Inflammatory macrophage treated with lipopolysaccharide for 4 hours (primary cell): ENCODE measurements at places on chromosomes 13 and 19.

GRCh38 chr13:80444240-80445015 lies 103.5 kb upstream of the SPRY2 start:
- peak; percentile 92 for DNase-seq

DNA sequence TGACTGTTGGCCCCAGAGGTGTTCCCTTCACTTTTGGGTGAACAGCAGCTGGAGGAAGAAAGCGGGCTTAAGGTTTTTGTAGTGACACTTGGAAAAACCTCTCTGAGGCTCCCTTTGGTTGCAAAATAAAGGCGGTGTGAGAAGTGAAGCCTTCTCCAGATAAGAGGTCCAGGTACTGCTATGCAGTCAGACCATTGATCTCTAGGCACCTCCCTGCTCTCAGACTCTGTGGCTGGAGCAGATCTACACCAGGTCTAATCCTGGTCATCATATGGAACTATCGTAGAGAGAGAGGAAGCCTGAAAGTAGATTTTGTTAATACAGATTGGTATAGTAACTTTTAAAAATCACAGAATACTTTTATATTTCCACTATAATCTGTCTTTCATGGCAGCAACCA lies 47.5 kb downstream of the MBNL2 start:
- DNase-seq = no peak

DNA sequence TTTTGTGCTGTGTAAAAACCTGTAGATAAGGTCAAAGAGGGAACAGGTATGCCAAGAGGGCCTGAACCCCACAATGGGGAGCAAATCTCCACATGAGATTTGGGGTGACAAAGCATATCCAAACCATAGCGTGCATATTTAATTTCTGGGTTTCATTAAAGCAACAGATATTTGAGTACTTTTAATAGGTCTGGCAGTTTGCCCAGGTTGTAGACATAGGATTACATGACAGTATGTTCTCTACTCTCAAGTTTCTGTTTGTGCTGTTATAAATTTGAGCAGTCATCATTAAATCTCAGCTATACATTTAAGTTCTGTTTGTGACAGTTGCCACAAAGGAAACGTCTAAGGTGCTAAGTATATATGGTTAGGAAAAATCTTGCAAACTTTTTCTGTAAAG lies 236.4 kb downstream of the ATP8A2 start:
- no peak for DNase-seq

GRCh38 chr13:31054632-31055031 lies 107.1 kb downstream of the HSPH1 start:
- no peak for DNase-seq

GRCh38 chr19:49442771-49443365 lies 1.5 kb upstream of the SLC17A7 start:
- DNase-seq = peak; percentile 56

- DNase-seq = no peak
Observed at GRCh38 chr13:44287958-44288357, 85.7 kb upstream of the SERP2 start.

DNA sequence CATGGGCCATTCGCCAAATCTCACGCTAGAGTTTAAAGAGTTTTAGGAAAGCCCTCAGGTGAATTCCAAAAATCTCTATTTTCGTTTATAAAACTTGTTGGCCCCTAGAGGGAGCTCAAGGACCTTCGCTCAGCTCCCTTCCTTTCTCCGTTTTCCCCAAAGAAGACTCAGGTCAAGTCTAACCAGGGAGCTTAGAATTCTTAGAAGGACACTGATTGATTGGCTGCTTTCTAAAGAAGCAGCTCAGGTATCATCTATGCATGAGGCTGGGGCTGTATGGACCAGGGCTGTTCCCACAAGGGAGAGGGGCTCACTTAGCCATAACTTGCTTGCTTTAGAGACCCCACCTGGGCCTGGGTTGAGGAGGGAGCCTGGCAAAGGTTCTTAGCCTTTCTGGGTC lies 20.5 kb downstream of the DZIP1 start:
- DNase-seq = peak; percentile 53

GRCh38 chr13:27309967-27310598 lies 39.5 kb downstream of the RASL11A start:
- no peak for DNase-seq

- no peak for DNase-seq
Observed at GRCh38 chr19:13965926-13966683, 13.8 kb downstream of the DCAF15 start.

- no peak for DNase-seq
Observed at GRCh38 chr13:37656247-37656940, 57.8 kb upstream of the POSTN start.

DNA sequence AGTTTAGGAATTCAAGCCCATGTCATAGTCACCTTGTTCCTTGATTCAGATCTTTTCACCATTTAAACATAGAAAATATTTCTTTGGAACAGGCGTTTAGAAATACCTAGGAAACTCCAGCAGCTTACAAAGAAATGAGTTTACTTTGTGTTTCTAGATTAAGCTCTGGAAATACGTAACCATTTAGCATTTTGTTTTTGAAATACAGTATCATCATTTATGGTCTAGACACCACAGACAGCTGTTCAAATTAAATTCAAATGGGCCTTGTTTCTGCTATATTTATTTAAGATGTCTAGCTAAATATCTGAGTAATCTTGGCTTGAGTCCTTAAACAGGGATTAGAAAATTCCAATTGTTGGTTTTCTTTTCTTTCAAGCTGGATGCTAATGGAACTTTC lies 228.5 kb downstream of the NDFIP2 start:
- no peak for DNase-seq

GRCh38 chr13:33519561-33520467 lies 234.3 kb upstream of the STARD13 start:
- DNase-seq = no peak

DNA sequence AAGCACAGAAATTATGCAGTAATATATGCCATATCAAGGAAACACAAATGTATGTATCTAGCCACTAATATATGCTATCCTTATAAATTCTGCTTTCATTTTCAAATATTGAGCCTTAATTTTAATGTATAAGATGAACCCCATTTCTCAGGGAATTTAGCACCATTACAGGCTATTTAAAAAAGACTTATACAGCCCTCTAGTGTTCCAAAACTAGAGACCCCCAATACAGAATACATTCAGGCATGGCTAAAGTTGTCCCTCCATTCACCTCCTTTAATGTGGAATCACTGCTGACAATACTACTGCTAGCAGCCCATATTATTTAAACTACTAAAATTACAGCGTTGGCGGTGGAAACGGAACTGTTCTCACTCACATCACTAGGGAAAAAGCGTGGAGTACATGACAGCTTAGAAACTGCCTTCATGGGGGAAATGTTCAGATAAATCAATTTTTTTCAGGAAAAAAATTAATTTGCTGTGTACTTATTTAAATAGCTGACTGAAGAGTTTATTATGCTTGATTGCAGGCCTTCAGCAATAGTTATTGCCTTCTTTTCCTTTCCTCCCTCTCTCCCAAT lies 541.0 kb downstream of the PCDH9 start:
- DNase-seq = no peak
